Daoy (cell line): ENCODE measurements at places on chromosomes 1 and 21.

DNA sequence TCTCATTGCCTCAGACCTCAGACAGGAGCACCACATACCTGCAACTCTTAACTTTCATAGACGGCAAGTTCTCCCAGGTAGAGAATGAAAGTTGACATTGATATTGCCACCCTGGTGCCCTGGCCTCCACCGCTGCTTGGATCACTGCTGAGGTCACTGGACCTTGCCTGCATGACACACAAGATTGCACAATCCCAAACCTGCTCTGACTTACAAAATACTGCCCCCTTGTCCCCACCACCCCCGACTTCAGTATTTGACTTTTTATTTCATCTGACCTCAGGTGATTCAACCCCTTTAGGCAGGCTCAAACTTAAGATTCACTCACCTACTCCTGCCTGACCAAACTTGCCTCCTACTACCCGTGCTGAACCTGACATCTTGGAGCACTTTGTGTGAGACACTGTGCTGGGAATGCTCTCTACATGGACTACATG, 43.1 kb upstream of the S1PR1 start:
- DNase-seq: no peak

- no peak for DNase-seq
These were observed 46.1 kb upstream of the RBM34 start for GRCh38 chr1:235207209-235207565.

DNA sequence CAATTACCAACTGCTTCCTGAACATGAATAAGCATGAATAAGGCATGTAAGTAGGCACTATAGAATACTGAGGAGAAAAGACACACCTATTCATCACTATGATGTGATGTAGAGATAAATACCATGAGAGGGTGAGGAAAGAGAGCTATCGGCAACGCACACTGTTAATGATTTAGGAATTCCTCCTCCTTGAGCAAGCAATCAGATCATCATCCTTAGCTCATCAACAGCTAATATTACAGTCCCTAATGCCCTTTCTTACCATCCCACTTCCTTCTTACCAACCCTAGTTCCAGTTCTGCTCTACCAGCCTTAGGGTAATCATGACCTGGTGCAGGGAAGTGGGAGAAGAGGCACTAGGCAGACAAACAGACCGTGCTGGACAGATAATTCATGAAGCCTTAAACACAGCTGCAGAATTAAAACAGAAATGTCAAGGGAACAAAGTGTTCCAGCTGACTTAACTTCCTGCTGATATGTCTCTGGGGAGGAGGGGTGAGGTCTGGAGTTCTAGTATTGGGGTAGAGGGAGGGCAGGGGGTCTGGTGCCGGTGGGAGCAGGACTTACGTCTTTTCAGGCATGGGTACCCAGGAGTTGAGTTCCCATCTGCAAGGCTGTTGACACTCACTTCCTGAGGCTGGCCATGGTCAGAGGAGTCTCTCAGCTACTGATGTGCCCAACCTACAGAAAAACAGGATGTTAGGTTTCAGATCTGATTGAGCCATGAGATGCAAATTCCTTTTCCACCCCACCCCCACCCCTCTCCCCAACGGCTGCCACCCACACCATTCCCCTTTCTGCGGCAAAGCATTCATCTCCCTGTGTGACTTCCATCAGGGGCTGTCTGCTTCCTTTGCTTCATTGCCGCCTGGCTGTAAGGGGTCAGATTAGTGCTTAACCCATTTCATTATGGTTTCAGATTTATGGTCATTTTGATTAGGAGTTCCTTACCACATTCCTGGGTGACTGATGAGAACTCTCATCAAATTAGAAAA, 12.6 kb upstream of the RCSD1 start:
- DNase-seq: no peak

DNA sequence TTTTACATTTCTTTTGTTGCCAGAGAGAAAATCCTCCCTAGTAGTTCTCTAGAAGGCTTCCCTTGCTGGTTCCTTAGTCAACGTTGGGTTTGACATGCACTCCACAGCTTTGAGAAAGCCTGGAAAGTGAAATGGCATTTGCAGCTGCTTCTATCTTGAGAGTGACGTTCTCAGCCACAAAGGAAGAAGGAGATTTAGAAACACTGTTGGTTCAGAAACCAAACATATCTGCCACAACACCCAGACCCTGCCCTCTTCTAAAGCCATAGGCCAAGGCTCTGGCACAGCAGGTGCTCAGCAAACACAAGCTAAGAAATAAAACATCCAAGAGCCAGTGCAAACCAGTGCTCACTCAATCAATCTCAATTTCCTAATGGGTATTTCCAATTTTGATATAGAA, 121.4 kb downstream of the CCDC185 start:
- no peak for DNase-seq

- DNase-seq: peak; percentile 49
These were observed 19.6 kb upstream of the SLC26A9 start for GRCh38 chr1:205962821-205963221.
